ENCODE measurements at places on chromosomes 2 and 18.

GRCh38 chr18:28606686-28607085, 429.8 kb upstream of the CDH2 start:
- DNase-seq = no peak

DNA sequence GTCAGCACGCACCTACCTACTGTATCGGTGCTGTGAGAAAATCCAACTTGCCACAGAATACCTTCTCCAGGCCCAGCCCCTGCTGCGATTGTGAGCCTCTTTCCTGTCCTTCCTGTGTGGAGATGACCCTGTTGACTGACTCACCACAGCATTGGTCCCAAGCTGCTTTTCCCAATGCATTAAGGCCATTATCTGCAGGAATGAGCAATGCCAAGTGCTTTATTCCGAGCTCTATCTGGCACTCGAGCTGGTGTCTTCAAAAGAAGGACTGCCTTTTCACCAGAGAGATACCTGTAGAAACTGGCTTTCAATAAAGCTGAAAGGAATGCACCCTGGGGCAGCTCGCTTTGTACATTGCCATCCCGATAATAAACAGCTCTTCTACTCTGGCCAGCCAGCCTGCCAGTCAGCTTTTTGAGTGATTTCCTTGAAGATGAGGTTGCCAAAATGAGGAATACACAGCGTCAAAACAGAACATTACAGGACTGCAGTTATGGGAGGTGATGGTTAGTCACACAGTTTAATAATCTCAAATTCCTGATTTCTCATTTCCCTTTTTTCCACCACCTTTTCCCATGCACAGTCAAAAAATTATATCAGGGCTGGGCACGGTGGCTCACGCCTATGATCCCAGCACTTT, 8.3 kb upstream of the RNF103 start:
- DNase-seq = no peak

DNA sequence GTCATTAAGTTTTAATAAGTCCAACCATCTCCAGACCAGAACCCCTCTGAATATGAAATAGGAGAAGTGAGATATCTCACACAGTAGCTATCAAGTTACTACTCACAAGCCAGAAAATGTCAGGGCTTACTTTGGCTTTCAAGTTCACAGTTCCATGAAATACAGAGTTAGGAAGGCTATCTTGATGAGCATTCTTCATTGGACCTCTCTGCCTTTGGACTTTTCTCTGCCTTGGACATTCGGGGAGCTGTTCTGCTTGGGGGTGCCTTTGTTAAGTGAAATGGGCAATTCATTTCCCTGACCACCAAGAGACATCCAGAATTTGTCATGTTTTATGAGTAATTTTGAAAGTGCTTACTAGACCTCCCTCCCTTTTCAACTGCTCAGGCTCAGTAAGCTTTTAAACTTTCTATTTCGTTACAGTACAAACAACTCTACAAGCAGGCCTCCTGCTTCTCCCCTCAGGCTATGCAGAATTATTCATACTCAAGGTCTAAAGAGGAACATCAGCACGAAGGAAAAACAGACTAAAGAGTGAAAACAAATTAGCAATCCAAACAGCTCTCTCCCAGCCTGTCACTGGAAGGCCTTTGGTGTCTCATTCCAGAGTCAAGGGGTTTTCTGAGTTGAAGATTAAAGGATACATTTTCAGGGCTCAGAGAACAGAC, 95.3 kb downstream of the MREG start:
- DNase-seq = peak; percentile 91

GRCh38 chr2:169729274-169729605, 4.4 kb upstream of the KLHL23 start:
- no peak for DNase-seq

GRCh38 chr18:74856928-74857327, 259.3 kb downstream of the ZNF407 start:
- no peak for DNase-seq
